Testis (tissue), 5 donors: ENCODE measurements at places on chromosomes 1 and 21.

DNA sequence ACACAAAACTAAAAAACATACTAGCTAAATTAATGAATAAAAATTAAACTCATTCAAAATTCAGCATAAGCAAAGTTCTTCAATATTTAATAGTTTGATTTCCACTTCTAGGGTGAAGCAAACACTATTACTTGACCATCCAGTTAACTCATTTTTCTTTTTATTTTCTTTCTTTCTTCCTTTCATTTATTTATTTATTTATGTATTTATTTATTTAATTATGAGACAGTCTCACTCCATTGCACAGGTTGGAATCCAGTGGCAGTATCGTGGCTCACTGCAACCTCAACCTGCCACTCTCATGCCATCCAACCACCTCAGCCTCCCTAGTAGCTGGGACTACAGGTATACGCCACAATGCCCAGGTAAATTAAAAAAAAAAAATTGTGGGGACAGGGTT is 2069.5 kb downstream of the NCAM2 start:
- DNase-seq = no peak

DNA sequence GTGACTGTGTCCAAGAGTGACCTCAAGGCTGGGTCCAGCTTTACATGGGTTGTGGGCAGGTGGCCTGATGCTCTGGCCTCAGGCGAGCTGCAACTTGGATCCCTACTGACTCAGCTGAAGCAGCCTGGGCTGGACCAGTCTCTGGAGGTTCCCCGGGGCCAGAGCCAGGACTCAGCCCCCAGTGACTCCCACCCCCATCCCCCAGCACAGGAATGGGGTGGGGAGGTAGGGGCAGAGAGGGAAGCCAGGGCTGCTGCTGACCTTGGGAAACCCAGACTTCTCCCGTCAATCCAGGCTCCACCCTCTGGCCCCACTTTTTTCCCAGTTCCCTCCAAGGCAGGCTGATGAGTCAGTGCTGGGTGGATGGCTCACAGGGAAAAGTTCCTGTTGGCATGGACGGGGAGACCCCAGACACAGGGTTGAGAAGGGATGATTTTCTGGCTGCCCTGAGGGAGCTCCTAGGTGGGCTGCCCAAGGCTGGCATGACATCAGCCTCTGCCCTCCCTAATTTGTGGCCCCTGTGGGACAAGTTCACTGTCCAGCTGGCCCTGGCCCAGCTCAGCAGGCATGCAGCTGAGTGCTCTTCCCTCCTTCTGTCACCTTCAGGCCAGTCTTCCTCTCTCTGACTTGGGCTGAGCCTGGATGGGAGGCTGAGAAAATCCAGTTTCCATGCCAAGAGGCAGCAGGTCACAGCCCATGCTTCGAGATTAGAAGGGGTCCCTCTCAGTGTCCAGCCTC is 2.2 kb downstream of the ZC3H12A start:
- peak; percentile 76 for DNase-seq

DNA sequence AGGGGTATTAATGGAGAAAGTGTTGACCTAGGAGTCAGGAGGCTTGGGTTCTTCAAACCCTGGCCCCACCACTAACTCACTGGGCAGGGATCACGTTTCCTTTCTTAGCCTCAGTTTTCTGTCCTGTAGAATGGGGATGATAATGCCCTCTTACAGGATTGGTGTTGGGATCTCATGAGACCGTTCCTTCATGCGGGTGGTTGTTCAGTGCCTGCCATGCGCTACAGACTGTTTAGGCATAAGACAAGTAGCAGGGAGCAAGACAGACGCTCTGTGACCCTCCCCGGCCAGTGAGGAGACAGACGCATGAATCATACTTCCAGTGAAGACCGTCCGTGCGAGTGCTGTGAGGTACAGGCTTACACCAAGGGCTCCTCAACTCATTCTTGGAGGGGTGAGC is 81.7 kb downstream of the MAN1C1 start:
- no peak for DNase-seq

DNA sequence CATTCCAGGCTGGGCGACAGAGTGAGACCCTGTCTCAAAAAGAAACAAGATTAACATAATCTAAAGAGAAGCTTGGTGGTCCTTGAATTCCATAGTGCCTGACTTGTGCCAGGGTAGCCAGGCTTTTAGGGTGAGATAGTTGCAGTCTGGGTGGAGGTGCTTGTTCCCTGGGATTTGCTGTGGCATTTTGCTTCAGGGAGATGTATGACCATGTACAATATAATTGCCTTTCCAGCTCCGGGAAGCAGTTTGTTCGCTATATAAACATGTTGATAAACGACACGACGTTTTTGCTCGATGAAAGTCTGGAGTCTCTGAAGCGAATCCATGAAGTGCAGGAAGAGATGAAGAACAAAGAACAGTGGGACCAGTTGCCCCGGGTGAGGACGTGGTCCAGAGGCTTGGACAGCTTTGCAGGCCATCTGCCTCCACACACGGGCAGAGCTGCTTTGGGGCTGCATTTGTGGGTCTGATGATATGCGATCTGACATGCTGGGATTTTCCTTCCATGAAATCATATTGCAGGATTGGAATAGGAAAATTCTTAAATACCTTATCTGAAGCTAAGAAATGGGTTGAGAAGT is 49.4 kb upstream of the KIF1B start:
- DNase-seq = no peak

DNA sequence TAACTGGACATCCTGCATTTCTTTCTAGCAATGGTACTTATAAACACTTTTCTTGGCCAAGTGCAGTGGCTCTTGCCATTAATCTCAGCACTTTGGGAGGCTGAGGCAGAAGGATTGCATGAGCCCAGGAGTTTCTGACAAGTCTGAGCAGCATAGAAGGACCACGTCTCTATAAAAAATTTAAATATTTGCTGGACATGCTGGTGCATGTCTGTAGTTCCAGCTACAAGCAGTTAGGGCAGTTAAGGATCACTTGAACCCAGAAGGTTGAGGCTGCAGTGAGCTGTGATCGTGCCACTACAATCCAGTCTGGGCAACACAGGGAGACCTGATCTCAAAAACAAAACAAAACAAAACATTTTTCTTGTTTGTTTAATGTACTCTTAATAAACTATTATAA is 434.0 kb downstream of the PLA2G4A start:
- no peak for DNase-seq

DNA sequence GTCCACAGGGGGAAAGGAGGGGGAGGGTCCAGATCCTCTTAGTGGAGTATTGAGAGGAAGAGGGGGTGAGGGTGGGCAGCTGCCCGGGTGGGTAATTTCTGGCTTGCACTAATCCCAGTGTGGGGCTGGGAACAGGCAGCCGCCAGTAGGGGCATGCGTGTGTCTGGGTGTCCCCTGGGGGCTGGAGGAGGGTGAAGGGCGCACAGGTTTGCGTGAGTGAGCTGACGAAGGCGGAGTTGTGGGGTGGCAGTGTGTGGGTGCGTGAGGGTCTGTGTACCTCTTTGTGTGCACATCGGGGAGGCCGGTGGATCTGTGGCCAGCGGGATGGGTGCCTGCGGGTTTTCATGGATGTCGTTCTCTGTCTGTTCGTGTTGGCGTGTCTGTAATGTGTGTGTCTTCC is 97.3 kb downstream of the PAX7 start:
- DNase-seq = no peak

GRCh38 chr1:201348211-201348566 is 29.3 kb downstream of the TNNT2 start:
- DNase-seq = peak; percentile 19

- DNase-seq = no peak
These were observed 8.3 kb downstream of the TGFBR3 start for GRCh38 chr1:91877574-91878208.

GRCh38 chr1:46131712-46132528 is 509 bp downstream of the PIK3R3 start:
- DNase-seq = peak; percentile 55

DNA sequence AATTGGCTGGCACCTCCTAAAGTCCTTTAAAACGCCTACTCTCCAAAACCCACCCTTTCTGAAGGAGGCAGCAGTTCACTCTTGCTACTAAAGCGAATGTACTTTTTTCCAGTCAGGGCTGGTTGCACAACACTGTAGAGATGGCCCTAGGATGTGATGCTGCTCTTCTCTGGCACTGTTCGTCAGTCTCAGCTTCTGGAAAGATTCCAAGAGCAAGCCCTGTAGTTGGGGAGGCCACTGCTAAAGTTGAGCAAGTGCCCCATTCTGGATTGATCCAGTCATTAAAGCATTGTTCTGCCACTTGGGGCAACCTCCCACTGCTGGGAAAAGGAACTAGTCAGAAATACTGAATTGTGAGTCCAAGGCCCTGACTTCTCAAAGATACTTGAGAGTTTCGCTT is 28.5 kb upstream of the KCNQ4 start:
- no peak for DNase-seq

GRCh38 chr1:53603431-53603830 is 135.5 kb downstream of the GLIS1 start:
- DNase-seq = no peak

- DNase-seq = no peak
These were observed 333.8 kb upstream of the PTBP2 start for GRCh38 chr1:96387785-96388184.

DNA sequence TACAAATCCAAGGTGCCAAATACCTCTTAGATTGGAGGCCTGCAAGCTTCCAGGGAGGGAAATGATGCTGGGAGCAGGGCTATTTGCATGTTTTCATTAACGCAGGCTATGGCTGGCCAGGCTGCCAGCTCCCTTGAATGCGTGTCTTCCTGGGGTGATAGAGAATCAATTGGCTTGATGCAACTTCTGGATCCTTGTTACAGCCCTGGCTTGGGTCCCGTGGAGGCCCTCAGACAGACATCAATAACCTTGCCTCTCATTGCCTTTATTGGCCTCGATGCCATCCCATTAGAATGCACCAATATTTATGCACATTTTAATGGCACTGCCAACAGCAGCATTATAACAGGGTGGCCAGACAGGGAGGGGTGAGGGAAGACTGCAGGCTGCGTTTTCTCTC is 54.0 kb downstream of the TNR start:
- no peak for DNase-seq

- DNase-seq = no peak
These were observed 220.6 kb upstream of the PKN2 start for GRCh38 chr1:88463401-88463985.

DNA sequence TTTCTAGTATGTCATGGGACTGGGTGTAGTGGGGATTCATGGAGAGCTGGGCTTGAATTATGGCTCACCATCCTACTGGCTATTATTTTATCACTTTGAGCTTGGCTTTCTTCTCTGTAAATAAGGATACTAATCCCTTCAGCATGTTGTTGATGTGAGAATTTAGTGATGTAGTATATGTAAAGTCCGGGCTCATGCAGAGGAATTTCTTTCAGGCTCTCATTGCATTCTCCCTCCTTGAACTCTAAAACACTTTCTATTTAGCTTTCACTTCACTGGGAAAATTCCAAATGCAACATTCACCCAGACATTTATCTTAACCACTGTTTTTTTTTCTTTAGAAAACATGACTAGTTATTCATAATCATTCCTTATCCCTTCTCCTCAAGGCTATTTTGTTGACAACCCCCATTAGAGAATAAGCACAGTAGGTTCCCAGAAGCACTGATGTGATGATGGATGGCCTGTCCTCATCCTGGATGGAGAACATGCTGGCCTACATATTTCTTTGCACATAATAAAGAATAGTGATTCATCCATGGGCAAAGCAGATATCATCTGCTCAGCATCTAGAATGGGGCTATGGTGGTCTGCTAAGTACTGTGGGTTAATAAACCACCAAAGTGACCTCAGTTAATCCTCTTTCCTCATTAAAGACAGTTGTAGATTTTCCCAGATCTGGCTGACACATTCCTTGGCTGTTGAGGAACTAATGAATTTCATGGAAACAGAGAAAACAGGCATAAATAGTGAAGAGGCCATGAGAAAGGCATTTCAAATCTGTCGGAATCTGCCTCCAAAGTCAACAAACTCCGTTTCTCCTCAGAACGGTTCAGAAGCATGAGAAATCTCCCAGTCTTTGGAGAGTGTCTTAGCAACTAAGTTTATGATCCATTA is 68.0 kb upstream of the CYP2J2 start:
- peak; percentile 32 for DNase-seq

DNA sequence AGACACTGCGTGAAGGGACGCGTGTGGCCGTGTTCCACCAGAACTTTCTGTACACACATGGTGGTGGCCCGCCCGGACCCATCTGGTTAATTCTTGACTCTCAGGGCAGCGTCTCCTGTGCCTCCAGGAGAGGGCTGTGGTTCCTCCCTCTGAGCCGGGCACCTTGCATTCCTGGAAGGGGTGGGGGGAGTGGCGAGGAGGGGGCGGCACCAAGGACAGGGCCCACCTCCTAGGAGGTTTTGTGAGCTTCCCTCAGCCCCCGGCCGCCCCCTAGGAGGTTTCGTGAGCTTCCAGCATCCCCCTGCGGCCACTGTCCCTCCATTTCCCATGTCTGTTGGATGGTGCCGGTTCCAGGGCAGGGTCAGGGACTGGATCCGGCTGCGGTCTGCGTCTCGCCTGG is 28.9 kb downstream of the FAAP20 start:
- DNase-seq = no peak

- DNase-seq = peak; percentile 89
These were observed at the start of gene GMEB1 for GRCh38 chr1:28668191-28668955. GMEB1 (plus strand) TSS chr1:28668784; CDS start chr1:28683613, 14,829 bp downstream.

DNA sequence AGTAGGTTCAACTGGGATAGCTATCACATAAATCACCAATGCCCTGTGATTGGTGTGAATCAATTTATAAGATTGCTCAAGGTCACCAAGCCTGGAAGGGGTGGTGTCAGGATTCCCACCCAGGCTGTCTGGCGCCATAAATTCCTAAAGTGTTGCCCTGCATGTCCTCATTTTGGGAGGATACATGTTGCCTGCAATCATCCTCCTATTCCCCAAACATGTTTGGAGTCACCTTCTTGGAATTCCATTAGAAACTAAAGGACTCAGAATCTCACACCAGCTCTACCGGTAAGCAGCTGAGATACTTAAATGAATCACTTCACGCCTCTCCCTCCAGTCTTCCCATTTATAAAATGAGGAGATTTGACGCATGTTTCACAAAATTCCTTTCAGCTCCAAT is 54.1 kb upstream of the SLC45A1 start:
- DNase-seq = no peak

- DNase-seq = no peak
These were observed 66.4 kb downstream of the LRRC8D start for GRCh38 chr1:89887270-89887669.

DNA sequence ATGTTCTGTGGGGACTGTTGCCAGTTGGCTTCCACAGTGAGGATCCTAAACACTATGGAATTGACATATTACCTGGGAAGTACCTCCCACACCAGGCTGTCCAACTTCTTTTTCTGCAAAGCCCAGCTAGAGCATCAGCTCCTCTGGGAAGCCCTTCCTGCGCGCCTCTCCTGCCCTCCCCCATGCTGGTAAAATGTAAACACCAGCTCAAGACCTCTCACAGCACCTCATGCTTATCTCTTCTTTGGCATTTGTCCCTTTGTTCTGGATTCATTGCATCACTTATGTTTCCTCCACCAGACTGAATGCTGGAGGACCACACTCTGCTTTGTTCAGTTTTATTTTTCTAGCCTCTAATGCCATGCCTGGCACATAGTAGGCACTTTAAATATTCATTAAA is 172.1 kb downstream of the HHAT start:
- no peak for DNase-seq
